ENCODE measurements at places on chromosomes 5 and 9.

DNA sequence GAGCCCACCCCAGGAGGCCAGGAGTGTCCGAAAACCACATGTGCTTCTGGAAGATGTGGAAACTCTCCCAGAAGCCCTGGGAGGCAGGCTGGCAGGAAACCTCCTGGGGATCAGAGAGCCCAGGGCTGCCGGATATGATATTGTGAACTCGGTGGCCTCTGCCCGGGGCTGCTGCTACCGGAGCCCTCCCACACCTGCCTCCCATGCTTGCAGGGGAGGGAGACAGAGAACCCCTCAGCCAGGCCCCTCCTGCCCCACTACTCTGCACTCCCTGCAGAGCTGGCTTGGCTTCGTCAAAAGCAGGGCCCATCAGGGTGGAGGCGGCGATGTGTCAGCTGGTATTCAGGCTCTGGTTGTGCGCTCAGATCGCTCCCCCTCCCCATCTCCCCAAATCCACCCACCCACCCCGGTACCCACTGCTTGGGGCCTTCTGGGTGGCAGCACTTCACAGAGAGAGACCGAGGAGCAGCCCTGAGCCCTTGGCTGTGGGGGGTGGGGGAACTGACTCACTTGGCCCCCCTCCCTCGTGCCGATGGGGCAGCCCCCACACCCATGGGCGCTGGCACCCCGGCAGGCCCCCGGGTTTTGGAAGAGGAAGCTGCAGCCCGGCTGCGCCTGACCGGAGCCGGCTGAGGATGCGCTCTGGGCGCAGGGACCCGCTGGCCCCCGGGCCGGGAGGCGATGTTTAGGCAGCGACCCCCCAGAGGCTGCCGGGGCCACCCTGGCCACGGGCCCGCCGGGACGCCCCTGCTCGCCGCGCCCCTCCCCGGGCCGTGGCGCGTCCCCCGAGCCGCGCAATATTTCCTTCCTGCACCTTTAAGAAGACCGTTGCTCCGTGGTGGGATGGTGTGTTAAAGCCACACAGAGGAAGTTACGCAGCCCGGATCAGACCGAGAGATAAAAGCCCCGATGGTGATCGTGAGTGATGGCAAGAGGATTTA is 786 bp upstream of the NTNG2 start:
- DNase-seq = no peak

DNA sequence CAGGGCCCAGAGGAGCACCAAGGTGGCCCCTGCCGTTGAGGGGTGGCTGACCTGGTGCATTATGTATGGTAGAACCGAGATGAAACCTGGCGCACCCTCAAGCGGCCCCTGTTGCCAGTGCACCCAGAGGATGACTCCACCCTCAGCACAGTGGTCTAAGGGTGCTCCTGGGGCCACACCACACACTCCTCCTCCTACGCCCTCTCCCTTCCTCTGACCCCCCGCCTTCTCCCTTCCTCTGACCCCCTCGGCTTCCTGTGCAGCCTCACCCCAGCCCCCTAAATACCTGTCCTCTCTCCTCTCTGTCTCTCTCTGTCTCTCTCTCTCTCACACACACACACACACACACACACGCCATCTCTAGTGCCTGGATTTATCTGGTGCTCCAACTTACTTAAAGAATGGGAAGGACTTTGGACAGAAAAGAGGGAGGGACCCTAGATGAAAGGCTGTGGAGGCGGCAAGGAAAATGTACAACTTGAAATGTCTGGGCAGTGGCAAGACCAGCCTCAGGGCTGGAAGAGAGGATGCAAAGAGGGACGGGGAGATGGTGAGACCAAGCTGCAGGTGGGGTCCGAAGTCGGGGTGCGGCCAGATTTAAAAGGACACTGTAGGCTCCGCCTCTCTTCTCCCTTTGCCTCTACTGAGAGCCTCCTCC is 18.2 kb upstream of the SLC30A5 start:
- DNase-seq = no peak

- no peak for DNase-seq
Observed at GRCh38 chr5:108409786-108410185, 27.9 kb upstream of the FBXL17 start.

GRCh38 chr5:36874465-36874864 is 2.1 kb upstream of the NIPBL start:
- DNase-seq = no peak

- no peak for DNase-seq
Observed at GRCh38 chr9:138105561-138106505, 228.3 kb downstream of the CACNA1B start.

DNA sequence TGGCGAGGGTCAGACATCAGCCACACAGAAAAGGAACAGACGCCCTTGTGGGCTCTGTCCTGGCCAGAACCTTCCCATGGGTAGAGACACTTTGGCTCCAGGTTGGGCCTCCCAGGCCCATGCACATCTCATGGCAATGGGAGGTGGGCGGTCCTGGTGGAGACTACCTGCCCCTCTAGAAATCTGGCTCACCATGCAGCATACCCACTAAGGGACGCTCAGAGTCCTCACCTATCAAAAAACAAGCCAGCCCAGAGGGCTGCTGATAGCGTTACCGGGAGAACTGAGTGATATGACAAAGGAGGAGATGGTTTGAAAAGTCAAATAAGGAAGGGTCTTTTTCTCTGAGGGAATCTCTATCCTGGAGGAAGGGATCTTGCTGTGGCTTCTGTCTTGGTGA is 62.1 kb downstream of the C5orf15 start:
- DNase-seq = no peak

DNA sequence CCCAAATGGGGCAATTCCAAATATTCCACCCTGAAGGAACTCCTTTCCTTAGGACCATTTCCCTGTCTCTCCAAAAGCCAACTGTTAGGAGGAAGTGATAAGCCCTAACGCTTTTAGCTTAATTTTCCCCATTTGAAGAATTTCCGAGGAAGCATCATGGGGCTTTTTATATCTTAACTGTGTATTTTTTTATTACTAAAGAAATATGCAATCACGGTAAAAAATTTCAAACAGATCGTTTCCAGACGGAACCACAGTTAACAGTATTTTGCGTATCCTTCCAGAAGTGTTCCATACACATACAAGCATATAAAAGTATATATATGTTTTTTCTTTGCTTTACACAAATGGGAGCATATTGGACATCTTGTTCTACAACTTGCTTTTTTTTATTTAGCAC is 133.8 kb downstream of the FGF1 start:
- DNase-seq = no peak

- no peak for DNase-seq
Observed at GRCh38 chr5:160929360-160929759, 77.3 kb upstream of the ATP10B start.

GRCh38 chr9:115601434-115601833 is 483.5 kb upstream of the TNC start:
- DNase-seq = no peak

DNA sequence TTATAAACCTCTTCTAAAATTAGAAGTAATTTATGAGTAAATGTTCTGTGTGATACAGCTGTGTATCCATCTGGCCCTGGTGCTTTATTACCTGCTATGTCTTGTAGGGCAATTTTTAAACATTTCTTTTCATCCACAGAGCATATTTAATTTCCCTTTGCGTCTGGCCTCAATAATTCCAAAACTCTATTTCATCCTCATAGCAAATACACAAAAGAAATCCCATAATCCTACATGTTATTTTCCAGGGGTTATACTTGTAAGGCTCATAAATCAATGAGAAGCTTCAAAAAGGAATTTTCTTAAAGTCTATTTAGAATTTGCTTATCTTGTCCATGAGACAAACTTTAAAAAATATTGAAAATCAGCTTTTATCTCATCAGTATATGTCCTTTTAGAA is 167.0 kb downstream of the TTC39B start:
- DNase-seq = no peak

- no peak for DNase-seq
Observed at GRCh38 chr5:19175776-19176570, 812.0 kb downstream of the CDH18 start.

GRCh38 chr5:137144656-137145055 is 354.5 kb downstream of the SPOCK1 start:
- no peak for DNase-seq

DNA sequence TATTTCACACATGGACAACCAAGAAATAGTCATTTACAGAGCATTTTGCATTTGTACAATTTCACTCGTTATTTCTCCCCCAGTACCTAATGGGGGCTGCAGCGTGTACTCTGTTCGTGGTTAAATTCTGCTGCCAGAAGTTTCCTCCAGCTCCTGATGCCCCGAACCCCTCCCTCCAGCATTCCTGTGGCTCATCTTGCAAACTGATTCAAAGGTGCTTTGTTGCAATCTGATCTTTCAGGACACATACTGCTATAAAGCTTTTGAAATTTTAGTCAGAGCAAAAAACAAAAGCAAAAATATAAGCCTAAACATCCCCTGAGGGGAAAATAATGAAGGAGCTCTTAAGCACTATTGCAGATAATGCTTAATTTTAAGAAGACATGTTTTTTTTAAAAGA is 27.7 kb downstream of the UBLCP1 start:
- no peak for DNase-seq

DNA sequence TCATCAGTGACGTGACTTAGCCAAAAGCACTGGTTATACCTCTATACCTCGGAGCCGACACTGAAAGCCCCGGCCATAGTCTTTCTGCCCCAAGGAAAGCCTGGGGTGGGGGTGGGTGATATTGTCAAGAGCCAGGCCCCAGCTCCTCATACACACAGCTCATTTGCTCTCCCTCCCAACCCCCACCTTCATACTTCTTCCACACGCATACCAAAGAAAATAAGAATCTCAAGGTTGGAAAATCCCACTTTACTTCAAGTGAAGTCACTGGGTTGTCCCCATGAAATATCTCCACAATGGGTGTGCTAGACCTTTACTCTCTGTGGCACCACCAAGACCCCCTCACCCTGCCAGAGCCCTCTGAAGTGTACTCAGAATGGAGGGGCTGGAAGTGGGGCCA is 27.1 kb upstream of the MGAT1 start:
- no peak for DNase-seq

DNA sequence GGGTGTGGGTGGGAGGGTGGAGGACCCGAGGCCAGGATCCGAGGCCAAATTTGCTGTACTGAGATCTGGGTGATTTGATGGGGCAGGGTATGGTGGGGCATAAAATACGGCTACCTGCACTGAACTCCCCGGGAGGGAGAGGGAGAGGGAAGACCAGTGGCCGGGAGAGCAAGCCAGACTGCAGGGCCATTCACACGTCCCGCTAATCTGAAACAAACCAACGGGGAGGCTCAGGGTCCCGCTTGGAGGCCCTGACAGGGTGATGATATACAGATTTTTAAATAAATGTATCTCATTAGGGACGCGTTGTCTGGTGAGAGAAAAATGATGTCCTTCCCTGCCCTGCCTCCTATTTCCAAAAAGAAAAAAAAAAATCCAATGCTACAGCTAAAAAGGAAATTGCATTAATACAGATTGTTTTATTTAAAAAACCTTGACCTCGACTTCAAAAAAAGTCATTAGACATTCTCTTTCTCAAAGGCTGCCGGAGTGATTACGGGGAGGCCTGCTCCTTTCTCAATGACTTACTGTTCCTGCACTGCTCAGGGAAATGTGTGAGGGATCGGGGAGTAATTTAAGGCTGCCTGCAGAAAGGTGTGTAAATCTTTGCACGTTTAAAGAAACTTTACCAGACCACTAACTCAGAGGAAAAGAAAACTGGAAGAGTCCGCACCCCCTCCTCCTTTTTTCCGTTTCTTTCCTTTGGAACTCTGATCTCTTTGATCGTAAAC is 11.5 kb upstream of the PRRX2 start:
- DNase-seq = no peak

GRCh38 chr9:97348871-97349270 is 41.4 kb downstream of the CCDC180 start:
- no peak for DNase-seq

- DNase-seq = no peak
Observed at GRCh38 chr5:100566382-100567141, 31.4 kb downstream of the FAM174A start.

DNA sequence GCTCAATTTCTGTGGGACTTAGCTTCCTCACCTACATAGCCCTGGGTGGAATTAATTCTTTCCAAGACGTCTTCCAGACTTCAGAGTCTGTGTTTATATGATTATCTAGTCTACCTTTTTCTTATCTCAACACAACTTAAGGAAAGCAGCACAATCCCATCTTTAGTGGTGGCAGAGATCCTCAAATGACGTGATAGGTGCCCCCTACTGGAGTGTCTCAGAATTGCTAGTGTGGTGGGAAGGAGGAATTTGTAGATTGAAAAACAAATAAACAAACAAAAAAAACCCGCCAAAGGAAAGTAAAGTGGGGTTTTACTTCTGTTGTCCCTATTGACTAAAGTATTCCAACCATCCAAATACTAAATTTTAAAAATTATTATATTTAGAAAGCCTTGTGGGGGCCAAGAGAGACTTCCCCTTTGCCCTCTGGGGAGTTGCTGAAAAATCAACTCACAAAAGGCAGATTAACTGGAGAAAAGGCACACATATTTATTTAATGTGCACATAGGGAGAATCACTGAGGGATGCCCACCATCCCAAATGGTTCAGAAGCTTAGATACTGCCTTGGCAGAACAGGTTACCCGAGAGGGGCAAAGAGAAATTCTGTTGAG is 283.3 kb downstream of the TMEM167A start:
- DNase-seq = no peak

- no peak for DNase-seq
Observed at GRCh38 chr5:191036-191948, at the start of gene LRRC14B. TSS of gene LRRC14B (plus strand) at chr5:191495. CDS start at chr5:191539, 44 bp downstream.

- DNase-seq = no peak
Observed at GRCh38 chr5:77213601-77214000, 3.1 kb downstream of the PDE8B start.

GRCh38 chr9:88653911-88654310 is 118.9 kb downstream of the NXNL2 start:
- no peak for DNase-seq

GRCh38 chr9:4262735-4263141 is 37.1 kb downstream of the GLIS3 start:
- DNase-seq = no peak

- DNase-seq = no peak
Observed at GRCh38 chr9:135108831-135109510, 21.5 kb downstream of the OLFM1 start.

DNA sequence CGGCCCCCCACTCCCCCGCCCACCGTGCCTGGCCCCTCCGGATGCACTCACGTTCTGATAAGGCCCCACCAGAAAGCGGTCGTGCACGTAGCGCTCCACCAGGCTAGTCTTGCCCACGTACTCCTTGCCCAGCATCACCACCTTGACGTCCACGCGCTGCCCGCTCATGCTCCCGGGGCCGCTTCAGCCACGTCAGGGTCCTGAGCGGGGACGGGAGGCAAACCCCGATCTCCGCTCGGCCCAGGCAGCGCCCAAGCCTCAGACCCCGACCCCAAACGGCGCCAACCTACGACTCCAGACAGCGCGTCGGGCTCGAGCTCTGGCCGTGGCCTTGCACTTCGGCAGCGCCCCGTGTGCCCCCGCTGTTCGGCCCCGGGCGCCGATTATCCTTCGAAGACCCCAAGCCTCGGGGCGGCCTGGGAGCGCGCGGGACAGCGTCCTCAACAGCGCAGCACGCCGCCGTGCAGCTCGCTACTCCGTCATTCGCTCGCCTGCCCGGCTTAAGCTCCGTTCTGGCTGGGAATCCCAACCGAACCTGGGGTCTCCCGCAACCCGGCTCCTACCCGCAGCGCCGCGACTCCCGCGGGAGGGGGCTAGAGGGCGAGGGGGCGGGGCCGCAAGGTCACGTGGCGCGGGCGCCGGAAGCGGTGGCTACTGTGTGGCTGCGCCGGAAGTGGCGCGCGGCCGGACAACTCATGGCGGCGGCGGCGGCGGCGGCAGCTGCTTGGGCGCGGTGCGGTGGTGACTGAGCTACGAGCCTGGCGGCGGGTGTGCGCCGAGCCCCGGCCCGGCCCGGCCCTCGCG is at the start of the genes PRELID1 and RAB24:
PRELID1 (plus strand) TSS at position 679 of the 804 bp plus-strand sequence. CDS start 187 bp downstream, outside the sequence.
RAB24 (minus strand) TSS at position 599 of the 804 bp plus-strand sequence; CDS start at position 168, 431 bp downstream.
- DNase-seq = no peak

GRCh38 chr9:109574061-109574882 is 76.2 kb upstream of the PTPN3 start:
- no peak for DNase-seq

- DNase-seq = no peak
Observed at GRCh38 chr5:101024299-101024698, 121.2 kb upstream of the ST8SIA4 start.

Data from NCI-H1436 treated with DMSO at 0.1 percent for 48 hours (cell line).